COLO829 (cell line): ENCODE measurements at places on chromosomes 6 and 20.

DNA sequence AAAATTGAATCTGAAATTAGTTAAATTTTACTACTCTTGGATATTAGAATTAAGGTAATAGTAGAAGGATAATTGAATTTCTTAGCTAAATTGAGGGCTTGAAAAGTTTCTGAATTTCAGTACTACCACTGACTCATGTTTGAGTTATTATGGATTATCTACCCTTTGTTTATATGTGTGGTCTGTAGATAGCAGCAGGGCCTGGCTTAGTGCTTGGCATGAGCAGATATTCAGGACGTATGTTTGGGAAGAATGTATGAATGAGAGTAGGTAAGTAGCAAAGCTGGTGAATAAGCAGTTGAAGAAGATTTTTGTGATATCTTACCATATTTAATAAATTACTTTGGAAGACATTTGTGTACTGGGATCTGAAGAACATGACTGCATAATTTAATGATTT is 152.7 kb downstream of the MACROD2 start:
- DNase-seq: no peak

DNA sequence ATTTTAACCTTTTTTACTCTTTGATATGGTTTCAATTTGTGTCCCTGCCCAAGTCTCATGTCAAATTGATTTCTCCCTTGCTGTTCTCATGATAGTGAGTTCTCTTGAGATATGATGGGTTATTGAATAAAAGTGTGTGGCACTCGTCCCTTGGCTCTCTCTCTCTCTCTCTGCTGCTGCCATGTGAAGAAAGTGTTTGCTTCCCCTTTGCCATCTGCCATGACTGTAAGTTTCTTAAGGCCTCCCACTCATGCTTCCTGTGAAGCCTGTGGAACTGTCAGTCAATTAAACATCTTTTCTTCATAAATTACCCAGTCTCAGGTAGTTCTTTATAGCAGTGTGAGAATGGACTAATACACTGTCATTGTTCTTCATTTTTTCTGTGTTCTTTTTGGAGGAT is 48.5 kb downstream of the LIN28B start:
- no peak for DNase-seq

GRCh38 chr20:21534453-21534852 is 20.6 kb upstream of the NKX2-2 start:
- no peak for DNase-seq

- no peak for DNase-seq
Observed at GRCh38 chr6:36373368-36374019, 14.0 kb downstream of the ETV7 start.

DNA sequence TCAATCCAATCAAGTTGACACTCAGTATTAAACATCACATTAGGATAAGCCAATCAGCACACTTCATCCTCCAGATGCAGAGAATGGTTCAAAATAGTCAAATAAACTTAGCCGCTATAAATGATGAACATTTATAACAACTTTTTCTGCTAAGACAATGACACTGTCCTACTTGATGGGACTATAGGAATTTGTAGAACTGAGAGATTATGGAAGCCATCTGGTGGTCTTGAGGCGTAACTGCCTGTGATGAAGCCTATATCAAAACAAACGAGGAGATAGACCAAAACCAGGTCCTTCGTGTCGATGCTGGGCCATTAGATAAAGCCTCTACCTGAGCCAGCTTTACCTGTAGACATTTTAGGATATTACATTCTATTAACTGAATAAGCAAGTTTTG is 631.1 kb downstream of the COL12A1 start:
- no peak for DNase-seq

DNA sequence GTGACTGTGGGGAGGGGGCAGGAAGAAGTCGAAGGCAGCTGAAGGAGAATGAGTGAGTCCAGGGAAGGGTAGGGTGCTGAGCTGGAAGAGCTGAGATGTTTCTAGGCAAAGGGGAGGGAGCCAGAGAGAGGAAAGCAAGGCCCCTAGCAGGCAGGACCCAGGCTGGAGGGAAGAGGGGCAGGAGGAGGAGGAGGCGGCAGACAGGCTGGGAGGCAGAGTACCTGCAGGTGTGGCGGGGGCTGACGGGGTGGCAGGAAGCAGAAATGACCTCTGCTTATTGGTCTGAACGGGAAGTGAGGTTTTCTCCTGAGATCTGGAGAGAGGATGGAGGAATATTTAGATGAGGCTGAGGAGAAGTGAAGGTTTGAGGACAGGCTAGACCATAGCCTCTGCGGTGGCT is 10.7 kb upstream of the EMILIN3 start:
- no peak for DNase-seq

GRCh38 chr20:35055445-35056276 is 36.9 kb downstream of the TRPC4AP start:
- no peak for DNase-seq
